Testis (tissue), 5 donors: ENCODE measurements at places on chromosomes 1 and 21.

DNA sequence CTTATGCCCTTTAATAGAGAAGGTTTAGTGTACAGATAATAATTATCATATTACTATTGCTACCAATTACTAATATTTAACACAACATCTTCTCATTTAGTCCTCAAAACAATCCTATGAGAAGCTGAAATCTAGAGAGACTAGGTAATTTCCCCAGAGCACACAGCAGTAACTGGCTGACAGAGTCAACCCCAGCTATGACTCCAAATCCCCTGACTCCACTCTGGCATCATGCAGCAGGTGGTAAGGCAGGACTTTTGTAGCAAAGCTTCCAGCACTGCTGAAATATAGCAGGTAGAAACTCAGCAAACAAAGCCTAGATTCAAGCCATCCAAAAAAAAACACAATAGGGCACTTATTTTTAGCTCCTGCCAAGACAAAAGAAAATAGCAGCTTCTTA lies 79.3 kb upstream of the RGS2 start:
- DNase-seq: no peak

DNA sequence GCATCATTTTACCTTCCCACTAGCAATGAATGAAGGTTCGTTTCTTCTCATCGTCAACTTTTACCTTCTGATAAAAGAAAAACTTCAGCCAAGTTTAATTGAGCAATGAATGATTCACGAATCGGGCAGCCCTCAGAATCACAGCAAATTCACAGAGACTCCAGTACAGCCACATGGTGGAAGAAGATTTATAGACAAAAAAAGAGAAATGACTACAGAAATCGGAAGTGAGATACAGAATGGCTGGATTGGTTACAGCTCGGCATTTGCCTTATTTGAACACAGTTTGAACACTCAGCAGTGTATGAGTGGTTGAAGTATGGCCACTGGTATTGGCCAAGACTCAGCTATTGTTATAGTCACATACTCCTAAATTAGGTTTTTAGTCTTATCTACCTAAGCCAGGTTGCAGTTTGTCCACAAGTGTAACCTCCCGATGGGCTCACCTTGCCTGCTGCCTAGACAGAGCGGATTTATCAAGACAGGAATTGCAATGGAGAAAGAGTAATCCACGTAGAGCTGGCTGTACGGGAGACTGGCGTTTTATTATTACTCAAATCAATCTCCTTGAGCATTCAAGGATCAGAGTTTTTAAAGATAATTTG lies 15.3 kb downstream of the AK4 start:
- DNase-seq: no peak

DNA sequence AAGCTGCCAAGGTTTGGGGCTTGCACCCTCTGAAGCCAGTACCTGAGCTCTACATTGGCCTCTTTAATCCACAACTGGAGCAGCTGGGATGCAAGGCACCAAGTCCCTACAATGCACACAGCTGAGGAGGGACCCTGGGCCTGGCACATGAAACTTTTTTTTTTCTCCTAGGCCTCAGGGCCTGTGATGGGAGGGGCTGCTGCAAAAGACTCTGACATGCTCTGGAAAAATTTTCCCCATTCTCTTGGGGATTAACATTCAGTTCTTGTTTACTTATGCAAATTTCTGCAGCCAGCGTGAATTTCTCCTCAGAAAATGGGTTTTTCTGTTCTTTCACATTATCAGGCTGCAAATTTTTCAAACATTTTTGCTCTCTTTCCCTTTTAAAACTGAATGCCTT lies 1072.2 kb downstream of the BRINP3 start:
- no peak for DNase-seq

GRCh38 chr1:14826172-14826636 lies 227.7 kb downstream of the KAZN start:
- no peak for DNase-seq

GRCh38 chr1:223847781-223848345 lies 2.1 kb upstream of the TP53BP2 start:
- DNase-seq: no peak

DNA sequence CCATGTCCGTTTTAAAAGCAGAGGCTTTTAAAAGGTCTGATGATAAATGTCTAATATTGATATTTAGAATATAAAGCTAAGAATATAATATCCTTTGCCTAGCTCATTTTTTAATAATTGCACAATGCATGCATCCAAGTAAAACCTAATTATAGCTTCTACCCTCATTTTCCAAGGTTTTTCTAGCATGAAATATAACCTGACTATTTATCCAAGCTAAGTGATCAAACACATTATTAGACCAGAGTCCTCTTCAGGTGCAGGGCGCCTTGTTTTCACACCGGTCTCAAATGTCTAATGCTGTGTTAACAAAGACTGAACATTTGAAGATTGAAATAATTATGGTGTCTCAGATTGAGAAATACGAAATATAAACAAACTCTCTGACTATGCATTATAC lies 648.9 kb upstream of the CXADR start:
- no peak for DNase-seq

GRCh38 chr1:1418464-1419362 lies 2.4 kb downstream of the ANKRD65 start:
- no peak for DNase-seq

DNA sequence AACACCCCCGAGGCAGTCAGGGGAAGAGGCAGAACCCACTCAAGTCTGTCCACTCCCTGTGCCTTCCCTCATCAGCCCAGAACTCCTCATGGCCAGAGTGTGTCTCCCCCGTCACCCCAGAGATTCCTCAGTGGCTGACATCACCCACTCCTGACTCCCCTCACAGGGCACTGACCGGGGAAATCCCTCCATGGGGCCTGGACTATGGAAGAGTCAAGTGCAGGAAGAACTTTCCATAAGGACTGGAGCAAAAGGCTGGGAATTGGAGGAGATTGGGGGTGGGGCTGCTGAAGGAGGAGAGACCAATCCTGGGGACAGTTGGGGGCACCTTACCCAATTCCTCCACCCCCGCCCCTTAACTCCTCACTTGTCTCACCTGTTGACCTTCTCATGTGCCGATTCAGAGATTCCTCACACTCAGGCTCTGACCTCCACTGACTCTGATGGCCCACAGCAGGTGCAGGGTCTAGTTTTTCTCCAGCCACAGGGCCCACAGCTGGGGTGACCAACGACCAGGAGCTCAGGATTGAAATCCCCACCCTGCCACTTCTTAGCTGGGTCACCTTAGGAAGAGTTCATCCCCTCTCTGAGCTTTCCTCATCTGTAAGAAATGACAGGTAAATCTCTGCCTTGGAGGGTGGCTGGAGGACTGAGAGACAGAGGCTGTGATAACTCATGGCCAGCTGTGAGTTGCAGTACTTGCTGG lies 481 bp upstream of the EXTL1 start:
- no peak for DNase-seq

GRCh38 chr21:17813353-17813752 lies 5.8 kb downstream of the C21orf91 start:
- no peak for DNase-seq

- no peak for DNase-seq
Observed at GRCh38 chr21:46509741-46510502, 51.2 kb downstream of the DIP2A start.

DNA sequence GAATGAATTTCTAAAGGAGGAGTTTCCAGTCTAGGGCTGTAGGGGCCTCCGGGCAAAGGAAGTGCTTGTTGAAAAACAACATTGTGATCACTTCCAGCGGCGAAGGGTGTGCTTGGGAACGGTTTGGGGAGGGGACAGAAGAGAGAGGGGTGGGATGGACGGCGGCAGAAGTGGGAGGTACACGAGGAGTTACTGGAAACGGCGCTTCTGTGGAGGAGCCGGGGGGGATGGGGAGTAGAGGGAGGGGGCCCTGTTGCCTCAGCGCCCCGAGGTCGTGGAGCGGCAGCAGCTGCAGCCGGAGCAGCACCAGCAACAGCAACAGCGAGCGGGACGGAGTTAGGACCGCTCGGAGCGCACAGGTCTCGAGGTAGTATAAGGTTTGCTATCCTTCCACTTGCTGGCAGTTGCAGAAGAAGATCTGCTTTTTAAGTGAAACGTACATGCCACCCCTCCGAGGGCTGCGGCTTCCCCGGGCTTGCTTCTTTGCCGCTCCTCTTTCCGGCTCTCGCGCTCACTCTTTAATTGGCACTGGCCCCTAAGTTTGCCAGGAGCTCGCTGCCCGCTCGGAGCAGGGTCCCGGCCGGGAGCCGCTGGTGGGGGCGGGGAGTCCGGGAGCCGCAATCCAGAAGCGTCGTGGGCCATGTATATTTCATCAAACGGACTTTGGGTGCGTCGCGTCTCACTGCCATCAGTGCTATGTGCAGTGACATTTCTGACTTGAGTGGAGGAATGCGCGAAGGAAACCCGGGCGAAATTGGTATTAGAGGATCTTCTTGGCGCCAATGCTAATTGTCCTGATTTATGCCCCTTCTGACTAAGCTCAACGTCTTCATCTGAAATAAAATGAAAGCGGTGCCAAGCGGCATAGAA lies 771 bp upstream of the NTNG1 start:
- DNase-seq: peak; percentile 53

DNA sequence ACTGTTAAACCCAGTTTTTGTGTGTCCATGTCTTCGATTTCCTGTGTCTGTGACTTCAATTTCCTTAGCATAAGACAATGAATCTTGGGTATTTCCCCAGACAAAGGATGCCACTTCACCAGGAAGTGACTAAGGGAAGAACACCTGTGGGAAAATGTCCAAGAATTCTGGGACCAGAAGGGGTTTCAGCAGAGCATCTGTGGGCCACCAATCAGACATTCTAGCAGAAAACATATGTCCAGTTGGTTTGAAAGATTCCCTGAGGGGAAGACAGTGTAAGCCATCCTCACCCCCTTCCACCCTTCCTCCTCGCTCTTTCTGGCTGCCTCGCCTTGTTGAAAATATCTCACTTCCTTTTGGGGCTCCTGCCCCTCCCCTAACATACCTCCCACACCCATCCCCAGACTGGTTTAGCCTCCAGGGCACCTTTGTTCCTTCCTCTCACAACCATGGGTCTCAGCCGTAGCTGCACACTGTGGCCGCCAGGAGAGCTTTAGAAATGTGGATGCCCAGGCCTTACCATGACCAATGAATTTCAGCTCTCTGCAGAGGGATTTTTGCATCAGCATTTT lies 25.5 kb upstream of the IFNAR1 start:
- DNase-seq: no peak

DNA sequence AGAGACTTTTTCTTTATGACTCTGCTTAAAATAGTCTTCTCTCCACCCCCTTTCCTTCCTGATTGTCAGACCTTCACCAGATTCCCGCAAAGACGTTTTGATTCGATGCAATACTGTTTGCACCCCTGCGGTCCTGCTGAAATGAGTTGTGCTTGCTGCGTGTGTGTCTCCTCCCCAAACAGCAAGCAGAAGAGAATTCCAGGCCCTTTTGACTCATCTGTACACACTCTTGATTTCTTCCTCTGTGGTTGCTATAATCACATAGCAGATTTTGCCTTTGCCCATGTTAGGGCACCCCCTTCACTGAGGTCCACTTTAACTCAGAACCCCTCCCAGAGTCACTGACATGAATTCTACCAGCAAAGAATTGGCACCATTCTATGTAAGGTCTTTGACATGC lies 136.5 kb downstream of the ZZZ3 start:
- DNase-seq: no peak

- DNase-seq: no peak
Observed at GRCh38 chr1:90773812-90774211, 56.7 kb upstream of the BARHL2 start.

DNA sequence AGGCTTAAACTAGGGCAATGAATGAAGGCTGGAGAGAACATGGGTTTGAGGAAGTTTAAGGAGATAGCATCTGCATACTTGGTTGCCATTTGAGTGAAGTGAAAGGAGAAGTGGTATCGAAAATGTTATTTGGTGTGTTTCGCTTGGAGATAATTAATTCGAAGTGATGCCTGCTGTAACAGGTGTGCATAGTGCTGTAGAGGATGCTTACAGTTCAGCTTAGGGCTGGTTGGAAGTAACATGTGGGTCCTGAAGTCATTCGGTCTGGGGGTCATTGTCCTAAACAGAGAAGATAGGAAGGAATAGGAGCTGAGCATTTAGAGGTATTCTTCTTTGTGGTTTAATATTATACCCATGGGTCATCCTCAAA lies 301 bp upstream of the NUDT17 start:
- no peak for DNase-seq

GRCh38 chr1:152047413-152047729 lies 10.6 kb upstream of the S100A11 start:
- DNase-seq: no peak

- no peak for DNase-seq
Observed at GRCh38 chr1:107941123-107941522, 23.9 kb downstream of the VAV3 start.

GRCh38 chr1:203172184-203173010 lies 3.2 kb downstream of the MYBPH start:
- peak; percentile 73 for DNase-seq

DNA sequence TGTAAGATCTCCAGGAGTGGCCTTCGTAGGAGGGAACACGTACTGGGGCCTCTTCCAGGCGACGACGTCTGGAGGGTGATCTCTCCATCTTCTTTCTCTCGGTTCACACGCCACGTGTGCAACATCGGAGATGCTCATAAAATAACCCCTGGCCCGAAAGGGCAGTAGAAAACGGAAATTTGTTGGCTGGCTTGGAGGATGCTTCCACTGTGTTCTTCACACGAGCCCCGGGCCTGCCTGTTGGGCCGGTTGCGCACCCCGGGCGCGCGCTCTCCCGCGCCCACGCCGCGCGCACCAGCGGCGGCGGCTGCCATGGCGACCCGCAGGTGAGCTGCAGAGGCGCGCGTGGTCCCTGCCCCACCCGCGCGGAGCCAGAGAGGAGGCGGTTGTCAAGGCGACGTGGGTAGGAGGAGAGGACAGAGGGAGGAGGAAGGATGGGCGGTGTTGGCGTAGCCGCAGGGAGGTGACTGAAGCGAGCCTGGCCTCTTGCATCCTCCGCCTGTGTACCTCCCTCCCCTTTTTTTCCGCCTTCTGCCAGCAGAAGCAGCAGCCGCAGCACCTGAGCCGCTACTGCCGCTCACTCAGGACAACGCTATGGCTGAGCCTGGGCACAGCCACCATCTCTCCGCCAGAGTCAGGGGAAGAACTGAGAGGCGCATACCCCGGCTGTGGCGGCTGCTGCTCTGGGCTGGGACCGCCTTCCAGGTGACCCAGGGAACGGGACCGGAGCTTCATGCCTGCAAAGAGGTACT lies at the start of gene ELAPOR1:
ELAPOR1 (plus strand) TSS at position 526 of the 752 bp plus-strand sequence; CDS start at position 595, 69 bp downstream.
- peak; percentile 70 for DNase-seq

DNA sequence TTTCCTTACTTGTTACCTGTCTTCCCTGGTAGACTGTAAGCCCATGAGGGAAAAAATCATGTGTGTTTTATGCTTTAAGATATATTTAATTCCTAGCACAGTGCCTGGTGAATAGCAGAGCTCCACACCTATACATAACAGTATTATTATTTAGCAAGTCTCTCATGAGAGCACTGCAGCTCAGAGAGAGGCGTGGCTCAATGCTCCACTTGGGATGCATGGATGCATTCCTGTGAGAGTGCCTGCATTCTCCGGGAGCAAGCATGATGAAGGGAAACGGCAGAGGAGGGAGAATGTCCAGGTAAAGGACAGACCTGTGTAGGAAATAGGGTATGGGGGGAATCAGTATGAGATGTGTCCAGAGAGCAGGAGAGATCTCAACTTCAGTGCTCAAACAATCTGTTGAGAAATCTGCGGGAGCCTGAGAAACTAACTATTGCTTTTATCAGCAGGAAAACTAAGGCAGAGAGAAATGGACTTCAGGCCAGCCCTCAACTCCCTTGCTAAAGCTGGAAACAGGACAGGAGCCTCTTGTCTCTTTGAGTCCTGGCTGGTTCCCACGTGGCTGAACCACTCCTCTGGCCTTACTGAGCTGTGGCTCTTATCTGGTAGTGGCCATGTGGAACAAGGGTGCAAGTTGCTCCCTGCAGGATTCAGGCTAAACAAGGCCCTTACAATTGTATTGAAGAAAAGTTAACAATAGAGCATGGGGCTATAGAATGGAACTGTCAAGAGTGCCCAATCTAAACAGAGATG lies 113.1 kb downstream of the KCNN3 start:
- peak; percentile 13 for DNase-seq

- DNase-seq: peak; percentile 21
Observed at GRCh38 chr1:53369034-53369750, 41.3 kb upstream of the LRP8 start.
